SK-MEL-5 (cell line): ENCODE measurements at places on chromosomes 3 and 15. TPM values are rescaled to one million over a fixed set of nuclear protein-coding genes. Genes with fewer than 3 reads are reported as not detected.
A peak's percentile ranks its signal among the peaks of the same experiment; 100 is the strongest.

UBA7 gene
- total RNA-seq = 1.8 and 4.1 TPM in 2 replicates

THPO gene
- total RNA-seq = 1.1 TPM in 1 of 2 replicates, not detected in the other

DNA sequence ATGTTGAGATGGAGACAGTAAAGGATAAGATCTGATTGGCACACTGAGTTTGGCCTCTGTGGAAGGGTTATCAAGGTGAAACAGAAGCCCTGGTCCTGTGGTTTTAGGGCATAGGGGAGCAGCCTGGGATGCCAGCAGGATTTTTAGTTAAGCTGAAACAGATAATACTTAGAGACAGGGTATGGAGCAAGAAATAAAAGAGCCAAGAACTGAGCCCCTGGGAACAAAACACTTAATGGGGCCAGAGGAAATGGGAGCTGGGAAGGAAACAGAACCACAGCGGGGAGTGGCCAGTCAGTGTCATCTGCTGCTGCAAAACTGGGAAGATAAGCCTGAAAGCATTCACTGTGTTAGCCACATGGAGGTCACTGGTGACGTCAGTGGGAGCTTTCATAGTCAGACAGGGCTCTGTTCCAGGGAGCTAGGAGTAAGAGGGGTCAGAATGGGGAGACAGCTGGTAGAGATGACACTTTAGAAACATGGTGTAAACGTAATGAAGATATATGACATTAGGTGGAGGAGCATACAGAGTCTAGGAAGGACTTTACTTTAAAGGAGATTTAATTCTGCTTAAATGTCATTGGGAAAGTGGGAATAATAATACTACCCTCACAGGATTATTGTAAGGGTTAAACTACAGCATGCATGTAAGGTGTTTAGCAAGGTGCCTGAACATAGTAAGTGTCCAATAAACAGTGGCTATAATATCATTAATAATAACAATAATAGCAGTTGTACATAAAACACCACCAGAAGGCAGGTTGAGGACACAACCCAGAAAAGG lies 172.7 kb upstream of the CTNNB1 start:
- DNase-seq = peak; percentile 99

ARRDC4 gene
- 0.88 and 1.4 TPM in 2 replicates for total RNA-seq

DAPK2 gene
- total RNA-seq = 0.69 and 2.3 TPM in 2 replicates

PLSCR4 gene
- 3.2 and 4.5 TPM in 2 replicates for total RNA-seq

PRRT3 gene
- total RNA-seq = 0.34 and 0.51 TPM in 2 replicates

- no peak for DNase-seq
These were observed 26.9 kb downstream of the NR1I2 start for GRCh38 chr3:119808843-119809242.

GRCh38 chr15:96361309-96362010 lies 31.0 kb downstream of the NR2F2 start:
- DNase-seq = no peak

AHSG gene
- total RNA-seq = not detected in 2 replicates

DNA sequence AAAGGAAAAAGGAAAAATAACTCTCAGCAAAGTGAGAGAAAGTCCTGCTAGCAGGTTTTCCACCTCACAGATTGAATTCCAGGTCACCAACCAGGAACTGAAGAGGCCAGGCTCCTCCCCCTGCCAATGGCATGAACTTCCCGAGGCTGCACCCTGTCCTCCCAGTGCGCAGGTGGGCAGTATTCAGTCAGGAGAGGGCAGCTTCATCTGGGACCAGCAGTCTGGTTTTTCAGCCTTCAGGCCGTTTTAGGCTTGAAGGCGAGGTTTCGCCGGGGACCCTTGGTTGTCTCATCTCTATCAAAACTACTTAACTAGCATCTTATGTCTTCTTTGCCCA lies 41.2 kb downstream of the TRAT1 start:
- no peak for DNase-seq

- no peak for DNase-seq
These were observed 12.8 kb downstream of the UBR1 start for GRCh38 chr15:43093026-43093425.

TP63 gene
- 0.05 TPM in 1 of 2 replicates, not detected in the other for total RNA-seq

ARL6 gene
- 6.9 and 7.6 TPM in 2 replicates for total RNA-seq

AGBL1 gene
- total RNA-seq = not detected in 2 replicates
